ENCODE measurements at places on chromosomes 6 and 20. TPM values are rescaled to one million over a fixed set of nuclear protein-coding genes. Genes with fewer than 3 reads are reported as not detected.

GRCh38 chr6:72861059-72861458 is 239.2 kb downstream of the KCNQ5 start:
- peaks cover 1% of the 10 kb centered on the region for H3K36me3 ChIP-seq
- no peak for DNase-seq
- H3K27ac ChIP-seq: no peak overlapping the region

The MUC22 gene
- total RNA-seq: not detected

DNA sequence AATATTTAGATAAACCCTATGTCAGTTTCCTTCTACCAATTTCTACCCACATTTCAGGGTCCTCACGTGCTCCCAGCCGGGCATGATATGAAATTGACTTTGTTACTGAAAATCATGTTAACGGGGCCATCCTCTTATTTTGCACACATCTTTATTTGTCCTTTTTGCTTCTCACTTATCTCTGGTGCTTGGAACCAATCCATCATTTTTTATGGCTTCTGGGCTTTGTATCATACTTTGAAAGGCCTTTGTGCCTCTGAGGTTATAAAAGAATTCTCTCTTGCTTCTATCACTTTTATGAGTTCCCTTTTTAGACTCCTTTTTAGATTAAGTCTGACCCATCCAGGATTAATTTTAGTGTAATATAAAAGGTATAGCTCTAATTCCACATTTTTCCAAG is 117.1 kb upstream of the PRND start:
- no peak overlapping the region for H3K27ac ChIP-seq
- no peaks in the 10 kb centered on the region for H3K36me3 ChIP-seq
- H3K27me3 ChIP-seq: peaks cover 15% of the 10 kb centered on the region

The CFAP206 gene
- total RNA-seq: not detected

GRCh38 chr20:47468290-47469050 is 33.2 kb upstream of the NCOA3 start:
- no peak overlapping the region for H3K4me3 ChIP-seq
- no peaks in the 10 kb centered on the region for H3K36me3 ChIP-seq
- peaks cover 8% of the 10 kb centered on the region for H3K4me1 ChIP-seq

The C4B gene
- total RNA-seq: 4.1 TPM

DNA sequence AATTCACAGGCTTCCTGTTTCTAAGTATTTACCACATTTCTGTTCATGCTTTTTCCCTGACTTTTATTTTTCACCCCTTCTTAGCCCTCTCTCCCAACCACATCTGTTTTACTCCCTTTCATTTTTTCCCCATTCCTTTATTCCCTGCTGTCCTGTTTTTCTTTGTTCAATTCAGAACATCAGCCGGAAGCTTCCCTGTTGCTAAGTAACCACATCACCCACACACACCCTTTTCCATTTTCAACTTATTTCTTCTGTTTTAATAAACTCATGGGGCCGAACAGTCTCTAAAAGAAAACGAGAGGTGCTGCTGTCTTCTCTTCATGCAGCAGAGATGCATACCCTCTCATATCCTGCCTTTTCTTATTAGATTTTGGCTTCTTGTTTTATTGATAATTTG is 53.5 kb upstream of the CEP85L start:
- no peak for DNase-seq
- peaks cover 46% of the 10 kb centered on the region for H3K4me1 ChIP-seq
- H3K27me3 ChIP-seq: no peaks in the 10 kb centered on the region
- peaks cover 46% of the 10 kb centered on the region for H3K36me3 ChIP-seq

DNA sequence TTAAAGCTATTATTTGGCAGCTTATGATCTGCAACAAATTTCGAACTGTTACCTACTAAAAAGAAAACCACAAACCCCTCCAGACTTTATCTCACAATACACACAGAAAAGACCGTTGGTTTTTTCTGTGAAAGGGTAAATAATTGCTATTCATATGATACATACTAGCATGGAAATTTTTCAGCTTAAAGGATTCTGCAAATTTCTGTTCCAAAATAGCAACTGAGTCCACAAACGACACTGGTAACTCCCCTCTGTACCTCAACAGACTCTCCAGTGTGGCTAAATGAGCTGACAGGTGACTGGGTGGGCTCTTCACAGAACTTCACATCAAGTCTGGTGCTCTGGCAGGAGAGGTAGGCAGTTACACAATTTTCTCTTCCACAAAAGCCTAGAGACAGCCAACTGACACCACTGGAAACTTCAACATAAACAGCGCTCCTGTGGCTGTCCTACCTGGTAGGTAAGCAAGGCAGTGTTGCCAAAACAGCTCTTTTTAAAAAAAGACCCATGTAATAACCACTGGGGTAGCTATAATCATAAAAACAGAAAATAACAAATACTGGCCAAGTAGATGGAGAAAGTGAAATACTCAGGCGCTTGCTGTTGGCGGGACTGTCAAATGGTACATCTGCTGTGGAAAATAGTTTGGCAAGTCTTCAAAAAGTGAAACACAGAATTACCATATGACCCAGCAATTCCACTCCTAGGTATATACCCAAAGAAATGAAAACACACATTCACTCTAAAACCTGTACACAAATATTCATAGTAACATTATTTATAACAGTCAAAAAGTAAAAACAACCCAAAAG is 37.8 kb downstream of the ELOVL5 start:
- H3K27me3 ChIP-seq: no peaks in the 10 kb centered on the region
- no peak overlapping the region for H3K4me3 ChIP-seq
- peaks cover 17% of the 10 kb centered on the region for H3K36me3 ChIP-seq
- peak overlapping the region; percentile 30 for H3K27ac ChIP-seq
- DNase-seq: no peak

The TXLNB gene
- 0.62 TPM for total RNA-seq

DNA sequence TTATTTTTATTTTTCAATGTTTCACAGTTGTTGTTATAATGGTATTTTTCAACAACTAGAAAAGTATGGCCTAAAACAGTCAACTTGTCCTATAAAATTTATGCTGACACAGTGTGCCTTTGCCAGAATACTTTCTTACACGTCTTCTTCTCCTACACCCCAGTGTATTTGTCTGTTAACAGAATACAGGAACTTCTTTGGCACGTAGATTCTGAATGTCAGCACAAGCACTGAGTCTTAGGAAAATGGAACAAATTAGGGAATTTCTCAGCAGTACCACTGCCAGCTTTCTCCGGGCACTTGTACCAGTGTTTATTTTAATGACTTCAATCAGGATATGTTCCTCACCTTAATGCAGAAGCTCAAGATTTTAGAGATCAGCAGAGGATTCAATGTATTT is 26.7 kb upstream of the AKIRIN2 start:
- H3K27me3 ChIP-seq: peaks cover 6% of the 10 kb centered on the region
- no peak overlapping the region for H3K27ac ChIP-seq
- no peak for DNase-seq
- H3K36me3 ChIP-seq: peaks cover 3% of the 10 kb centered on the region
- H3K4me3 ChIP-seq: no peak overlapping the region

DNA sequence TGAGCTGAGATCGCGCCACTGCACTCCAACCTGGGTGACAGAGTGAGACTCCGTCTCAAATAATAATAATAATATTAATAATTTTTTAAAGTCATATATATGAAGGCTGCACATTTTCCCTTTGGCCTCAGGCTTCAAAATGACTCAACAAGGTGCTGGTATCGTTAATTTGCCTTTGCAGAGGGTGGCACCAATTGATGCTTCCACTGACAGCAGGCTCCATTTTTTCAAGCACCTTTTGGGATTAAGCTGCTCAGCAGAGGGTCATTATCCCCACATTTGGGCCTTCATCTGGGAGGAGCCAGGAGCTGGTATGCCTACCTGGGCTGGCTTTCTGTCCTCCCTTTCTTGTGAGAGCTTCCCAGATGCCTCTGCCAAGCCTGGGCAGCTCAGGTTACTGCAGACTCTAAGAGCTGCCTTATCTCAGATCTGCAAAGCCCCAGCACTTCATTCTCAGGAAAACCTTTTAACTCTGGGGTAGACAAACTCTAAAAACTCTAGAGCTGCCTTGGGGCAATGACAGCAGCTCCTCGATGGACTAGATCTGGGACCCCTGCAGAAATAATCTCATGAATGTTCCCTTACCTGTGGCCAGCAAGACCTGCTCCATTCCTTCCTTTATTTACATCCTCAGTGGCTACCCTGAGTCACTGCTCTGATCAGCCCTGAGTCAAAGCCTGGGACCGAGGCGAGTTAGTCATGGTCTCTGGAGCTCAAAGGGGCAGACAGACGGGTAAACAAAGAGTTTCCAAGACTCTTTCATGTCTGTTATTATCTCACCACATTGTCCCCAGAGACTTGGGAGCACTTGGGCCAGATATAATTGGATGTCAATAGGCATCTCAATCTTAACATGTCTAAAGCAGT is 80.0 kb upstream of the EYA2 start:
- no peak overlapping the region for H3K4me3 ChIP-seq
- no peak overlapping the region for H3K27ac ChIP-seq
- peaks cover 54% of the 10 kb centered on the region for H3K27me3 ChIP-seq
